GM23338 (cell line): ENCODE measurements at places on chromosomes 7 and 10. TPM values are rescaled to one million over a fixed set of nuclear protein-coding genes. Genes with fewer than 3 reads are reported as not detected.

Gene UNCX
- total RNA-seq, result not detected in 2 replicates

Gene CNPY1
- 0.31 TPM in 1 of 2 replicates, not detected in the other for total RNA-seq

Gene CAMK1D
- total RNA-seq, result 3.3 and 7.2 TPM in 2 replicates

Gene SUGCT
- total RNA-seq, result 2.1 and 5.6 TPM in 2 replicates

Gene NCOA4
- total RNA-seq, result 76.9 and 79.8 TPM in 2 replicates

Gene FAM25A
- not detected in 2 replicates for total RNA-seq

Gene MYPN
- total RNA-seq, result not detected in 2 replicates

Gene TAC1
- total RNA-seq, result 3.9 and 8.7 TPM in 2 replicates

Gene MUC12
- total RNA-seq, result 3.8 and 4.6 TPM in 2 replicates

Gene TMEM60
- total RNA-seq, result 23.1 and 29.5 TPM in 2 replicates

Gene PDK4
- 0.12 TPM in 1 of 2 replicates, not detected in the other for total RNA-seq

Gene RADIL
- 7.8 and 9.8 TPM in 2 replicates for total RNA-seq

Gene GIMAP1
- not detected in 2 replicates for total RNA-seq

Gene NKX2-3
- total RNA-seq, result not detected in 2 replicates

Gene DOCK4
- 33.8 and 38.8 TPM in 2 replicates for total RNA-seq

Gene SYT15
- total RNA-seq, result 0.39 TPM in 1 of 2 replicates, not detected in the other

Gene WDR37
- total RNA-seq, result 9.7 and 10.2 TPM in 2 replicates

Gene C7orf33
- not detected in 2 replicates for total RNA-seq

Gene ACTL6B
- 0.69 TPM in 1 of 2 replicates, not detected in the other for total RNA-seq

Gene FGL2
- total RNA-seq, result not detected in 2 replicates

Gene SH2B2
- 21.9 and 30.3 TPM in 2 replicates for total RNA-seq

Gene RNF148
- 0.23 and 2.2 TPM in 2 replicates for total RNA-seq

Gene PLEKHS1
- not detected in 2 replicates for total RNA-seq

Gene RRP12
- total RNA-seq, result 62.6 and 66.4 TPM in 2 replicates

Gene MAGI2
- total RNA-seq, result 26.4 and 31.4 TPM in 2 replicates

Gene KCNH2
- total RNA-seq, result 11.3 and 14.7 TPM in 2 replicates

Gene DCLRE1A
- 13.5 and 13.8 TPM in 2 replicates for total RNA-seq

Gene MRPS16
- 83.2 and 90.0 TPM in 2 replicates for total RNA-seq

Gene TBATA
- not detected in 2 replicates for total RNA-seq

Gene FEZF1
- 1.7 and 2.3 TPM in 2 replicates for total RNA-seq

Gene CALY
- total RNA-seq, result 0.31 and 1.0 TPM in 2 replicates

Gene MYO3A
- 7.2 and 10.7 TPM in 2 replicates for total RNA-seq

Gene DLX6
- total RNA-seq, result not detected in 2 replicates

Gene PITX3
- 1.5 TPM in 1 of 2 replicates, not detected in the other for total RNA-seq

Gene PRSS37
- not detected in 2 replicates for total RNA-seq

Gene LLCFC1
- total RNA-seq, result not detected in 2 replicates

Gene UPK3BL2
- 1.5 TPM in 1 of 2 replicates, not detected in the other for total RNA-seq

Gene CALML5
- total RNA-seq, result 0.27 TPM in 1 of 2 replicates, not detected in the other

Gene HOXA1
- total RNA-seq, result not detected in 2 replicates

Gene CFAP58
- 0.39 and 0.63 TPM in 2 replicates for total RNA-seq

Gene AGMO
- total RNA-seq, result 0.42 and 3.9 TPM in 2 replicates

Gene HILPDA
- total RNA-seq, result 32.4 and 38.5 TPM in 2 replicates

Gene SEPTIN14
- total RNA-seq, result not detected in 2 replicates

Gene RGR
- total RNA-seq, result not detected in 2 replicates

Gene PLXDC2
- total RNA-seq, result 18.8 and 19.4 TPM in 2 replicates

Gene RASSF4
- 10.3 and 12.4 TPM in 2 replicates for total RNA-seq

Gene FZD1
- total RNA-seq, result 1.4 TPM in 2 replicates

Gene BTRC
- 14.8 and 17.5 TPM in 2 replicates for total RNA-seq

Gene NEURL1
- total RNA-seq, result 1.1 and 3.8 TPM in 2 replicates

Gene TEX47
- not detected in 2 replicates for total RNA-seq

Gene STN1
- 11.3 and 13.9 TPM in 2 replicates for total RNA-seq

Gene SRRM3
- total RNA-seq, result 9.2 and 13.8 TPM in 2 replicates

Gene LEP
- total RNA-seq, result not detected in 2 replicates

Gene METTL27
- total RNA-seq, result 5.9 and 11.0 TPM in 2 replicates

Gene NXPH1
- 3.0 and 5.2 TPM in 2 replicates for total RNA-seq

Gene NPC1L1
- not detected in 2 replicates for total RNA-seq
